Left cardiac atrium (tissue), 4 donors: ENCODE measurements at places on chromosomes 12 and 14. TPM values are rescaled to one million over a fixed set of nuclear protein-coding genes. Genes with fewer than 3 reads are reported as not detected.

GRCh38 chr14:91611528-91611927 is 101.4 kb upstream of the PPP4R3A start:
- DNase-seq: no peak

- no peak for DNase-seq
Measured at GRCh38 chr12:132178801-132179401, 34.6 kb downstream of the NOC4L start.

DNA sequence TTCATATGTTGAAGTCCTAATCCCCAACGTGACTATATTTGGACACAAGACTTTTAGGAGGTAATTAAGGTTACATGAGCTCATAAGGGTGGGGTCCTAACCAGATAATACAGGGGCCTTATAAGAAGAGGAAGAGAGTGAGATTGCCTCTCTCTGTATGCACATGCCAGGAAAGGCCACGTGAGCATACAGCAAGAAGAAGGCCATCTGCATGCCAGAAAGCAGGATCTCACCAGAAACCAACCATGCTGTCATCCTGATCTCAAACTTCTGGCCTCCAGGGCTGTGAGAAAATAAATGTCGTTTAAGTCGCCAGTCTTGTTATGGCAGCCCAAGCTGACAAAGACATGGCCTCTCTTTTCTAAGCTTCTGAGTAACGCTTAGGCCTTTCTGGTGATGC is 69.0 kb upstream of the GPHB5 start:
- no peak for DNase-seq

GRCh38 chr12:2125651-2126522 is 73.1 kb downstream of the CACNA1C start:
- no peak for DNase-seq

DNA sequence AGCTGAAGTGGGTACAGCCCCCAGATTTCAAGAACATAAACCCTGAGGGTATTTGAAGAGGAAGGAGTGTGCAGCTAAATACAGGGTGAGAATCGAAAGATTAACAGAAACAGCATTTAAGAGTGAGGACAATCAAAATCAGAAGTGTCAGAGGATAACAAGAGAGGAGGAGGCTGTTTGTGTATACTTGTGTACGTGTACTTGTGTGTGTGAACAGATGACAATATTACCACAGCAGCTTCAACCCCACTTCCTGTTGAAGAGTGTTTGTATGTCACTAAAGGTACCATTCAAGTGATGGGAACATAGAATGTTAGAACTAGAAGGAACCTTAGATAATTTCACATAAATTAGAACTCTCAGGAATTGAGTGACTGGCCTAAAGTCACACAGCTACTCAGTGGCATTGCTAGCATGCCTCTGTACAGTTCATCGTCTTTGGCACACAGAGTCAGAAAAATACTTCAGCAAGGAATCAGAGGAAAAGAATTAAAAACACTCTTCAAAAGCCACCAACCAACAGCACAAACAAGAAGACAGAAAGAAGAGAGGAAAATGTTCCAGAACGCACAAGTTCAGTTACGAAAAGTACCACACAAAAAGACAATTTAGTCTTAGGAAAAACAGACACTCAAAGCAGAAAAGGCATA is 164.3 kb upstream of the BCL2L14 start:
- DNase-seq: no peak

GRCh38 chr12:60475825-60476224 is 880.0 kb downstream of the SLC16A7 start:
- no peak for DNase-seq

- DNase-seq: no peak
Measured at GRCh38 chr14:99930420-99931274, 134.6 kb upstream of the EVL start.

DNA sequence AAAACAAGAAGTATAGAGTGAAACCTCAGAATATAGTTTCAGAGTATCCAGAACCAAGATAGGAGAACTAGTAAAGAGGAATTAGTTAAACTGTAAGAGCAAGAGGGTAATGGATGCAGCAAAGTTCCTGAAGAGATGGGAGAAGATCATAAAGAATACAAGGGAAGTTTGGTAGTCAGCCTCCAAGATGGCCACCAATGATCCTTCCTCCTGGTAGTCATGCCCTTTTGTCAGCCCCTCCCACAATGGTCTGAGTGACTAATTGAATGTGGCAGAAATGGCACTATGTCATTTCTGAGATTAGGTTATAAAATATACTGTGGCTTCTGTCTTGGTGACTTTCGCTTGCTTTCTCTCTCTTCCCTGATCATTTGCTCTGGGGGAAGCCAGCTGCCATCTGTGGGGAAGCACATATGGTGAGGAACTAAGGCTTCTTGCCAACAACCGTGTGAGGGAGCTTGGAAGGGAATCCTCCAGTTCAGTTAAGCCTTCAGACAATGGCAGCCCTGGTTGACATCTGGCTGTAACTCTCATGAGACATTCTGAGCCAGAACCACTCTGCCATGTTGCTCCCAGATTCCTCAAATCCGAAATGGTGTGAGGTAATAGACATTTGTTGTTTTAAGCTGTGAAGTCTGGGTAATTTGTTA is 55.3 kb upstream of the AMN1 start:
- DNase-seq: no peak

DNA sequence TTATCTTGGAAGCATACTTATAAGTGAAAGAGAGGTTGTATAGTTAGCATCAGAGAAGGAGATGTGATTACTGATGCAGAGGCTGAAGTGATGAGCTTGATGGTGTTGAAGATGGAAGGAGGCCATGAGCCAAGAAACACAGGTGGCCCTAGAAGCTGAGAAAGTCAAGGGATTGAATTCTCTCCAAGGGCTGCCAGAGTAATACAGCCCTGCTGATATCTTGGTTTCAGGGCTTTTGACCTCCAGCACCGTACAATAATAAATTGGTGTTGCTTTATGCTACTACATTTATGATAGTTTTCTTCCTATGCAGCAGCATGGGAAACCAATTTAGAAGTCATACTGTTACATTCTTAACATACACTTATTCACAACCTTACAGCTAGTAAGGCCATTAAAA is 1133.3 kb downstream of the AACS start:
- DNase-seq: no peak

- no peak for DNase-seq
Measured at GRCh38 chr14:93163564-93163963, 21.1 kb downstream of the MOAP1 start.

GRCh38 chr14:34851395-34851794 is 23.8 kb downstream of the BAZ1A start:
- no peak for DNase-seq

- DNase-seq: no peak
Measured at GRCh38 chr12:100234591-100235304, 32.1 kb downstream of the DEPDC4 start.

DNA sequence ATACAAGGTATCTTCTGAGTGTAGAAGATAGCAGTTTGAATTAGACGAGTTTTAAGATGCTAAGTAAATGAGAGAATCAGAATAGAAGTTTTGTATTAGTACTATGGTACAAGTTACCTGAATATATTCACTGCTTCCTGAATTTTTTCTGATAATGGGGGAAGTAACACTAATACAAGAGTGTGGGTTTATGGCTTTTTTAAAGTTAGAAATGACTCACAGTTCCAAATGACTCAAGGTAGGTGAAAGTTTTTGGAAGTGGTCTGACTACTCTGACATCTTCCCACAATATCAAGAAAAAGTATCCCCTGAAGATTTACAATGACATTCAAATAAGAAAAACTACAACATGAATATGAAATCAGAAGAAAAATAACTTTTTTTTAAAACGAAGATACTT is 123.7 kb upstream of the GARIN6 start:
- no peak for DNase-seq

GRCh38 chr12:56257491-56258067 is 605 bp downstream of the ANKRD52 start:
- DNase-seq: no peak

GRCh38 chr12:71005166-71005565 is 84.6 kb upstream of the PTPRR start:
- no peak for DNase-seq

GRCh38 chr14:88385212-88386101 is at the start of gene SPATA7:
Gene SPATA7 (plus strand): TSS chr14:88385657. CDS start chr14:88385819, 162 bp downstream.
- peak; percentile 98 for DNase-seq

GRCh38 chr12:4450551-4451112 is 5.0 kb upstream of the FGF6 start:
- DNase-seq: no peak

DNA sequence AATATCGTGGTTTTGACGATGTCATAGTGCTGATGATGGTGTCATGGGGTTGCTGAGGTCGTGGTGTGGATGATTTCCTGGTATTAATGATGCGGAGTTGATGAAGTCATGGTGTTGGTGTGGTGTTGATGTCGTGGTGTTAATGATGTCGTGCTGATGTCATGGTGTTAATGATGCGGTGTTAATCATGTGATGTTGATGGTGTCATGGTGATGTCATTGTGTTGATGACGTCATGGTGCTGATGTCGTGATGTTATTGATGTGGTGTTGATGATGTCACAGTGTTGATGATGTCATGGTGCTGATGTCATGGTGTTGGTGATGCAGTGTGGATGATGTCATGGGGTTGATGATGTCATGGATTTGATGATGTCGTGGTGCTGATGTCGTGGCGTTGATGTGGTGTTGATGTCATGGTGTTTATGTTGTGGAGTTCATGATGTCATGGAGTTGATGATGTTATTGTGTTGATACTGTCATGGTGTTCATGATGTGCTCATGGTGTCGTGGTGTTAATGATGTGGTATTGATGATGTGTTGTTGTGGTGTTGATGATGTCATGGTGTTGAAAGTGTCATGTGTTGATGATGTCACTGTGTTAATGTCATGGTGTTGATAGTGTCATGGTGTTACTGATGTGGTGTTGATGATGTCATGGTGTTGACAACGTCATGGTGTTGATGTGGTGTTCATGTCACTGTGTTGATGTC is 48.5 kb upstream of the RIMBP2 start:
- no peak for DNase-seq

DNA sequence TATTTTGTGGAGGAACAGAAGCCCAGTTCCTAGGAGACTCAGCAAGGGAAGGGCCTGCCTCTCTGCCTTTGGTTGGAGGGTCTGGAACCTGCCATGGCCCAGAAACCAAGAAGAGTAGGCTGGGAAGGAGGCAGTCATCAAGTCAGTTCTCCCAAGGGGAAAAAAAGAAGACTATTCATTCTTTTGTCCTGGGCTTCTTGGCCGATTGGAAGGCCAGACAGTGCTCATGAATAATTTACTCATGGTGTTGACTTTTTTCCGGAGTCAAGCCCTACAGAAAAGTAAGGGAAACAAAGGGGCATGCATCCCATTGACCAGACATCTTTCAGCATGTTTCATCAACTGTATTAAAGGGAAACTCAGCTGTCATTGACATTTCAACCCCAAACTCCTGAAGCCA is 168.1 kb downstream of the PRKCH start:
- DNase-seq: no peak

GRCh38 chr12:132218915-132219314 is 74.7 kb downstream of the NOC4L start:
- peak; percentile 20 for DNase-seq

DNA sequence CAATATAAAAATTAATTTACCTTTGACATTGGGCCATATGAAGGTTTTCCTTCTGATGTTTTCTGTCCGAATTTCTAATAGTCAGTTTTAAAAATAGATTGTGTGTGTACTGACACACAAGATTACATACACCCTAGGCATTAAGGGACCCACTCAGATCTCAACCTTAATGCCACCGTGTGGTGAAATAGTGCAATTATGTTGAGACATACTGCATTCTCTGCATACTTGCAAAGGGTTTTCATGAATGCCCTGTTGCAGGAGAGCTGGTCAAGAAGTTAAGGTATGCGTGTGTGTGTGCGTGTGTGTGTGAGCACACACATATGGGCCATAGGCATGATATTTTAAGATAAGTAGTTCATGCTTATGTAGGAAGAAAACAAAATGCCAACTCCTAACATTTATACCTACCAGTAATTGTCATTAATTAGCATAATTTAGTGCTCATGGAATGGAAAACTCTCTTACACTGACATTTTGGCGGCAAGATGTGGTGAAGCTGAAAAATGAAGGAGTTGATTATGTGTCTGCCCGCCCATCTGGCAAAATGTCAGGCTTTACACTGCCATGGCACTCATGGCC is 58.8 kb downstream of the PIK3C2G start:
- DNase-seq: no peak

DNA sequence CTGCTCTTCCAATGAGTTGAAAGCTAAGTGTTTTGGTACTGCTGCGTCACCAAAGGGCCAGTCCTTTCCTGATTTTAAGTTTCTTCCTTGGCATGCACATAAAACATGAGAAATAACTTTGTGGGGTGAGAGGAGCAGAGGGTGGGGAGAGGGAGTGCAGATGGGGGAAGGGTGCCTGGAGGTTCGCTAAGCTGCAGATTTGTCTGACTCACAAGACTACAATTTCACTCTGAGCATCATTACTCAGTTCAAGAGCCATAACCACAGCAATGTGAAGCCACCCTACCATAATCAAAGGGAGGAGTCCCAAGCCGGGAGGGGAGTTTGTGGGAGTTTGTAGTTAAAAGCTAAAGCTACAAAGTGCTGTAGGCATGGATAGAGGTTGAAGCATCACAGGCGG is 136.1 kb downstream of the ANO2 start:
- DNase-seq: no peak

DNA sequence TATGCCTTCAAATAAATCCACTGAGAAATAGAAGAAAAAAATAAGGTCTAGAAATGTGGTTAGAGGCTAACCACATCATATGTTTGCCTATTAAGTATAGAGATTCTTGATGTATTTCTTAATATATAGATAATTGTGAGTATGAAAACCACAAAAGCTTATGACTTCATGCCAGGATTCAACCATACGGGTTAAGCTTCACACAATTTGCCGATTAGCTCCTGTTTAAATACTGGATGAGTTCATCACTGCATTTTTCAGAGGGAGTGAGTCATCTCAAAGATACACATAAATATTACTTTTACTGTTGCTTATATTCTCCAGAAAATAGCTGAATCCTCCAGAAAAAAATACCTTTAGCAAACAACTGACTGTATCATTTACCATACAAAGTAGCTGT is 79.6 kb downstream of the RPL10L start:
- DNase-seq: no peak

The NOVA1 gene
- total RNA-seq: 2.9 TPM

The FOXM1 gene
- 3.3 TPM for total RNA-seq

The CLEC14A gene
- 31.8 TPM for total RNA-seq

The ERC1 gene
- total RNA-seq: 53.4 TPM

The TBX5 gene
- 236 TPM for total RNA-seq

The TIMELESS gene
- total RNA-seq: 4.0 TPM

The CNIH1 gene
- 89.5 TPM for total RNA-seq

The ADAM21 gene
- 0.10 TPM for total RNA-seq
